Testis (tissue), 5 donors: ENCODE measurements at places on chromosomes 11 and 22. TPM values are rescaled to one million over a fixed set of nuclear protein-coding genes. Genes with fewer than 3 reads are reported as not detected.

Gene GRIA4
- 0.08 TPM for total RNA-seq

DNA sequence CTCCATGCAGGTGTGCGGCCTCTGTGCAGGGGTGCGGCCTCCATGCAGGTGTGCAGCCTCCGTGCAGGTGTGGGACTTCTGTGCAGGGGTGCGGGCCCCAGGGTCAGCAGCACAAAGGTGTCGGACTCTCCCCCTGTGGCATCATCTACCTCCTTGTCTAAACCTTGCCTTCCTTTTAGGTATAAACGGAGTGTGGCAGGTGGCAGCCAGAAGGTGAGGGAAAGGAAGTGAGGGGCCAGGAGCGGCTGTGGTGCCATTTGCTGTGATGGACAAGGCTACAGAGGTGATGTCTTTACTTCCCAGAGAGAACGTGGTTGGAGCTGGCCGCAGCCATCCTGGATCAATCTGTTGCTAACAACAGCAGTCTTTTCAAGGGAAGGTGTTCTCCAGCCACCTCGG is 9.1 kb downstream of the GAL start:
- no peaks in the 10 kb centered on the region for H3K36me3 ChIP-seq
- H3K27ac ChIP-seq = no peak overlapping the region

GRCh38 chr11:64317961-64318765 is at the start of gene PRDX5:
PRDX5 (plus strand) TSS chr11:64318121; CDS start chr11:64318216, 95 bp downstream.
- peak within 1 kb of the TSS; percentile 98 for H3K27ac ChIP-seq
- peaks cover 9% of the 10 kb centered on the region for H3K4me1 ChIP-seq
- no peaks in the 10 kb centered on the region for H3K36me3 ChIP-seq
- no peaks in the 10 kb centered on the region for H3K27me3 ChIP-seq

Gene C22orf31
- 1.8 TPM for total RNA-seq

DNA sequence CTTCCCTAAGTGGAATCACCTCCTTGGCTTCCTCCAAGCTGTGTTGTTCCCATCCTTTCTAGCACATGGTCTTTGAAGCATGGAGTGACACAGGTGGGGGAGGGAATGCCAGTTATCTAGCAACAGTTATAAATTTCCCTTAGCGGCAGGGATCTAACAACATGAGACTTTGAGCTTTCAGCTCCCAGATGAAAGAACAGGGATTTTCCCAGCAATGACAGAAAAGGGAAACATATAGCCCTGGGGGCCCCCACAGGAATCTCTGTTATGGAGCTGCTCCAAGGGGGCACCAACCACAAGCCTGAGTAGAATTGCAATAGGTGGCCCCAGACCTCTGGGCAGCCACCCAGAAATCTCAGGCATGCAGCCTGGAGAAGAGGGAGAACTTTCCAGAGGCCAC is 163.0 kb downstream of the GRIK4 start:
- no peaks in the 10 kb centered on the region for H3K27me3 ChIP-seq
- no peak for DNase-seq
- H3K36me3 ChIP-seq = no peaks in the 10 kb centered on the region
- H3K4me1 ChIP-seq = no peaks in the 10 kb centered on the region

Gene OR56B1
- 0.25 TPM for total RNA-seq

Gene OR56A1
- 0.06 TPM for total RNA-seq

DNA sequence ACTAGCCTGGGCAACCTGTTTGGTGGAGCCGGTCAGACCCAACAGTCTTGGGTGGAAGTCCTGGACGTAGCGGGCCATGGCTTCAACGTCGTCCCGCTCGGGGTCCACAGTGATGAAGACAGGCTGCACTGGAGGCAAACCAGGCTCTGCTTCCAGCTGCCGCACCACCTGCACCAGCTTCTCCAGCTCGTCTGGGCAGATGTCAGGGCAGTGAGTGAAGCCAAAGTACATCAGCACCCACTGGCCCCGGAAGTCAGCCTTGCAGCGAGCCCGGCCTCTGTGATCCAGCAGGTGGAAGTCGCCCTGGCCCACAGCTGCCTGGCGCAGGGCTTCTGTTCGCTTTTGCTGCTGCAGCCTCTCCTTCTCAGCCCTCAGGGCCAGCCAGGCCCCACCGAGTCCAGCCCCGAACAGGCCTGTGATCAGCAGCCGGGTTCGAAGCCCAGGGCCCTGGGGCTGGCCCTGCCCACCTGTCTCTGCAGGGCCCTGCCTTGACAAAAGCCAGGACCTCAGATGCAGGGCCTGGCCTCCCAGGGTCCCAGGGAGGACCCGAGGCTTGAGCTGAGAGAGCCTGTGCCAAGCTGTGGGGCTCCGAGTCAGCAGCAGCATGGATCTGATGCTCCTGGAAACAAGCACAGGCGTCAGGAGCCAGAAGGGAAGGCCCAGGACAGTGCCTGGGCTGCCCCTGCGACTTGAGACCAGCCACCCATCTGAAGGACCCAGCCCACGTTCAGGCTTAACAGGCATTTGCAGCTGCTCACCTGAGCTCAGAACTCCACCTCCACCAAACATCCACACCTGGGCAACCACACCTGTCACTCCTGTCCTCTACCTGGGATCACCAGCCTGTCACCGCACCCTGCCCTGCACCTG is 1.4 kb downstream of the SCO2 start:
- no peaks in the 10 kb centered on the region for H3K36me3 ChIP-seq
- DNase-seq = no peak
- H3K4me1 ChIP-seq = peaks cover 17% of the 10 kb centered on the region
- H3K27ac ChIP-seq = no peak overlapping the region

Gene KIRREL3
- 1.1 TPM for total RNA-seq

DNA sequence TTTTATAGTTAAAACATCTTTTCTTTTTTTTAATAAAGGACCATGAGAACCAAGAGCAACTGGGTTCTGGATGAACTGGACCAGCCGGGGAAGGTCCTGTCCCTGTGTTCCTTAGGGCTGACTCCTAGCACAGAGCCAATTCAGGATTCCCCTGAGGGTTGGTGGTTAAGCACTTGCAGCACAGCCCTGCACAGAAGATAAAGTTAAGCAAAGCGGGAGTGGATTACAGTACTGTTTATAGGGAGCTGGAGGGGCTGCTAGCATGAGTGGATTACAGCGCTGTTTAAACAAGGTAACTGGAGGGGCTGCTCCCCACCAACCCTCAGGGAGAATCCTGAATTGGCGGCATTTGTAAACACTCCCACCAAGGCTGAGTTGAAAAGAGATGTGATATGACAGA is 90.6 kb downstream of the CELSR1 start:
- H3K27ac ChIP-seq = no peak overlapping the region
- DNase-seq = no peak
- H3K4me3 ChIP-seq = no peak overlapping the region
- H3K27me3 ChIP-seq = no peaks in the 10 kb centered on the region
- H3K4me1 ChIP-seq = no peaks in the 10 kb centered on the region

GRCh38 chr11:67262731-67263675 is 3.3 kb upstream of the GRK2 start:
- no peaks in the 10 kb centered on the region for H3K27me3 ChIP-seq
- H3K27ac ChIP-seq = peak overlapping the region; percentile 23
- H3K4me1 ChIP-seq = peaks cover 26% of the 10 kb centered on the region
- H3K36me3 ChIP-seq = no peaks in the 10 kb centered on the region
- no peak overlapping the region for H3K4me3 ChIP-seq

Gene DEUP1
- 11.7 TPM for total RNA-seq

GRCh38 chr11:132728026-132728425 is 804.3 kb downstream of the OPCML start:
- H3K27me3 ChIP-seq = no peaks in the 10 kb centered on the region
- H3K27ac ChIP-seq = no peak overlapping the region
- DNase-seq = no peak
- no peaks in the 10 kb centered on the region for H3K36me3 ChIP-seq
- H3K4me1 ChIP-seq = no peaks in the 10 kb centered on the region
- H3K4me3 ChIP-seq = no peak overlapping the region

Gene DGCR8
- total RNA-seq = 64.8 TPM

GRCh38 chr11:27186580-27186979 is 146.0 kb downstream of the BBOX1 start:
- no peak for DNase-seq
- peaks cover 8% of the 10 kb centered on the region for H3K4me1 ChIP-seq
- H3K36me3 ChIP-seq = no peaks in the 10 kb centered on the region

GRCh38 chr11:11142430-11142829 is 210.6 kb downstream of the CSNK2A3 start:
- peak overlapping the region; percentile 64 for H3K27ac ChIP-seq
- H3K4me1 ChIP-seq = peaks cover 16% of the 10 kb centered on the region
- no peaks in the 10 kb centered on the region for H3K27me3 ChIP-seq
- H3K36me3 ChIP-seq = no peaks in the 10 kb centered on the region

DNA sequence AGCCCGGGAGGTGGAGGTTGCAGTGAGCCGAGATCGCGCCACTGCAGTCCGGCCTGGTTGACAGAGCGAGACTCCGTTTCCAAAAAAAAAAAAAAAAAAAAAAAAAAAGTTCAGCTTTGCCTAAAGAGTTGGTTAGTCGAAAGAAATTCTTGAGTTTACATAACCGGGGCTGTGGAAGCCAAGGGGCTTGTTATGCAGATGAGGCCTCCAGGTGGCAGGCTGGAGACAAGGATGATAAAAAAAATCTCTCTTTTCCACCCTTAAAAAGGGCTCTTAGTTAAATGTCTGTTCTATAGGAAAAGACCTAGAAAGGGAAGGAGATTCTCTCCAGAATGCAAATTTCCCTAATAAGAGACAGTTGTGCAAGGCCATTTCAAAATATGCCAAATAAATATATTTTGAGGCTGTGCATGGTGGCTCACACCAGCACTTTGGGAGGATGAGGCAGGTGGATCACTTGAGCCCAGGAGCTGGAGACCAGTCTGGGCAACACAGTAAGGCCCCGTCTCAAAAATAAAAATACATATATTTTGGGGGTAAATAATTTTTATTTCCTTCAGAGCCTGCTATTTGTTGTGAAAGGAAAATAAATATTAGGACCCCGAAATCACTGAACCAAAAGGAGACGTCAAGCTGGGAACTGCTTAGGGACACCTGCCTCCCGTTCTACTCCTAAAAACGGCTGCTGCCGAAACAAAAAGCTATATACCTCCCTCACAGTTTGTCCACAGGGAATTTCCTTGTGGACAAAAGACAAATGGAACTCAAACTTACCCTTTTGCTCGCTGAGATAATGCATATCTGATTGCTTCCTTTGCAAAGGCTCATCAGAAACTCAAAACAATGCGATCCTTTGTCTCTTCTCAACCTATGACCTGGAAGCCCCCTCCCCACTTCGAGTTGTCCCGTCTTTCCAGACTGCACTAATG is 2.4 kb upstream of the IFITM2 start:
- H3K36me3 ChIP-seq = no peaks in the 10 kb centered on the region
- no peak overlapping the region for H3K4me3 ChIP-seq
- no peaks in the 10 kb centered on the region for H3K27me3 ChIP-seq
- peaks cover 25% of the 10 kb centered on the region for H3K4me1 ChIP-seq
- peak; percentile 88 for DNase-seq
- no peak overlapping the region for H3K27ac ChIP-seq

DNA sequence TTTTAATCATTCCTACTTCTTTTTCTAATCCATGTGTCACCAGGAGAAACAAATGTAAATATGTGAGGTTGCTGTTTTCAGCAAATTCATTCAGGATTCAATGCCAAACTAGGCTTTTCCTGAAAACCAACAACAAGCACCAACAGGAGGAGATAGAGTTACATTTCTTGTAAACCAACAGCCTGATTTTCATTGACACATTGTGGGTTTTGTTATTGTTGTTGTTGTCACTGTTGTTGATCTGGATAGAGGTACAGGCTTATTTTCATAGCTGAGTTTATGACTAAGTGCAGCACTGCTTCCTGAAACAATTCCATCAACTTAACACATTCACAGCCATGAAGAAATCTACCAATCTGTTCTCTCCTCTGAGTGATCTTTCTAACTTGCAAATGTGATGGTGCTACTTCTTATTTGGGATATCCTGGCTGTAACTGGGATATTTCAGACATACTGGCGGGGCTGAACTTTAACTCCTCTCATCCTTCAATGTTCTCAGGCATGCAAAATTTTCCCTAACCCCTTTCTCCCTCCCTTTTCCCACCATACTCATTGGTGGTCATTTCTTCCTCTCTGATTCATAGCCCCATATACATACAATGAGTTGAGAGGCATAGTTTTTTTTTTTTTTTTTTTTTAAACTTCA is 65.5 kb downstream of the ME3 start:
- no peak overlapping the region for H3K4me3 ChIP-seq
- no peaks in the 10 kb centered on the region for H3K36me3 ChIP-seq
- peaks cover 11% of the 10 kb centered on the region for H3K4me1 ChIP-seq
- no peak overlapping the region for H3K27ac ChIP-seq
- no peak for DNase-seq

GRCh38 chr22:31945971-31946680 is 1.8 kb downstream of the YWHAH start:
- H3K27ac ChIP-seq = peak overlapping the region; percentile 91
- no peak for DNase-seq
- peaks cover 22% of the 10 kb centered on the region for H3K4me1 ChIP-seq
- peak overlapping the region; percentile 85 for H3K4me3 ChIP-seq

Gene GLYAT
- total RNA-seq = not detected

DNA sequence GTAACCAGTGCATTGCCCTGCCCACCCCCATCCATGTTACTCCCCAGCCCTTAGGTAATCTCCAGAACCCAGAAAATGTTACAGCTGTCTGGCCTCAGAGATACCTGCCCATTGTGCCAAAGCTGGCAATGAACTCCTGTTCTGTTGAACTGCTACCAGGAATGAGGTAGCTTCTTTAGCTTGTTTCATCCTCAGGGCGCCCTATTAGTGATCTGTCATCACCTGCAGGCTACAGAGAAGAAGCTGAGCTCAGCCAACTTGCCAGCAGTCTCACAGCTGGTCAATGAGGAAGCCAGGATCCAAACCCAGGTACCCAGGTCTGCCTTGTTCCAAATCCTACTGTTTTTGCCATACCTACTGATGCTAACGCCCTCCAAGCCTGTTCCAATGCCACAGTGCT is 88.7 kb downstream of the GALNT18 start:
- H3K36me3 ChIP-seq = no peaks in the 10 kb centered on the region
- no peak overlapping the region for H3K27ac ChIP-seq
- H3K4me1 ChIP-seq = peaks cover 35% of the 10 kb centered on the region
- H3K27me3 ChIP-seq = no peaks in the 10 kb centered on the region
- no peak overlapping the region for H3K4me3 ChIP-seq

- H3K27me3 ChIP-seq = no peaks in the 10 kb centered on the region
- peaks cover 73% of the 10 kb centered on the region for H3K4me1 ChIP-seq
- H3K36me3 ChIP-seq = no peaks in the 10 kb centered on the region
- DNase-seq = peak; percentile 81
These were observed 15.8 kb upstream of the OMP start for GRCh38 chr11:77086521-77087472.

Gene OR10W1
- not detected for total RNA-seq

Gene RAPSN
- 0.63 TPM for total RNA-seq

Gene TMEM132A
- 39.0 TPM for total RNA-seq

Gene VSIG2
- 0.74 TPM for total RNA-seq

Gene C11orf65
- total RNA-seq = 48.9 TPM

Gene LDLRAD3
- total RNA-seq = 14.6 TPM

- no peak overlapping the region for H3K4me3 ChIP-seq
- H3K36me3 ChIP-seq = no peaks in the 10 kb centered on the region
- no peak for DNase-seq
- no peaks in the 10 kb centered on the region for H3K4me1 ChIP-seq
These were observed 60.4 kb downstream of the SBF2 start for GRCh38 chr11:10233581-10233980.

- H3K4me1 ChIP-seq = no peaks in the 10 kb centered on the region
- no peak for DNase-seq
- H3K4me3 ChIP-seq = no peak overlapping the region
- no peak overlapping the region for H3K27ac ChIP-seq
- H3K36me3 ChIP-seq = no peaks in the 10 kb centered on the region
These were observed 77.9 kb upstream of the ALX4 start for GRCh38 chr11:44387825-44388224.

Gene TSKU
- 30.2 TPM for total RNA-seq

Gene OR51E2
- not detected for total RNA-seq

GRCh38 chr11:4543561-4543960 is 1.4 kb upstream of the OR52M1 start:
- H3K4me1 ChIP-seq = no peaks in the 10 kb centered on the region
- H3K36me3 ChIP-seq = no peaks in the 10 kb centered on the region
- no peak overlapping the region for H3K4me3 ChIP-seq
- no peak overlapping the region for H3K27ac ChIP-seq
- no peak for DNase-seq

Gene ZNF215
- total RNA-seq = 4.2 TPM

Gene OSBP2
- total RNA-seq = 39.5 TPM
